CD4-positive, alpha-beta T cell treated with Interleukin-21 for 1 hour (primary cell): ENCODE measurements at places on chromosomes 16 and 17.

- peak; percentile 19 for DNase-seq
Measured at GRCh38 chr17:35588196-35588920, 1.2 kb downstream of the AP2B1 start.

DNA sequence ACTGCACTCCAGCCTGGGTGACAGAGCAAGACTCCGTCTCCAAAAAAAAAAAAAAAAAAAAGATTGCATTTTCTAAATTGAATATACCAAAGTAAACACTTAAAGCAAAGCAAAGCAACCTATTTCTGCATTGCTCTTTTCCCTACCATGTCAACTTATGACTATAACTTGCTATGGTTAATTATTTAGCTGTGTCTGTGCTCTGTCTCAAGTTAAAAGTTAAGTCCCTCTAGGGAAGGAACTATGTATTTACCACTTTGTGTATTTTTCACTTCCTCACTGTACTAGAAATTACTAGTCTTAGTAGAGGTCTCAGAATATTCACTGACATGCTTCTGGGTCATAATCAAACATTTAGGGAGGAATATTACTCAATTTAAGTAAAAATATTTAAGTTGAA lies 711.7 kb upstream of the SOX9 start:
- no peak for DNase-seq

DNA sequence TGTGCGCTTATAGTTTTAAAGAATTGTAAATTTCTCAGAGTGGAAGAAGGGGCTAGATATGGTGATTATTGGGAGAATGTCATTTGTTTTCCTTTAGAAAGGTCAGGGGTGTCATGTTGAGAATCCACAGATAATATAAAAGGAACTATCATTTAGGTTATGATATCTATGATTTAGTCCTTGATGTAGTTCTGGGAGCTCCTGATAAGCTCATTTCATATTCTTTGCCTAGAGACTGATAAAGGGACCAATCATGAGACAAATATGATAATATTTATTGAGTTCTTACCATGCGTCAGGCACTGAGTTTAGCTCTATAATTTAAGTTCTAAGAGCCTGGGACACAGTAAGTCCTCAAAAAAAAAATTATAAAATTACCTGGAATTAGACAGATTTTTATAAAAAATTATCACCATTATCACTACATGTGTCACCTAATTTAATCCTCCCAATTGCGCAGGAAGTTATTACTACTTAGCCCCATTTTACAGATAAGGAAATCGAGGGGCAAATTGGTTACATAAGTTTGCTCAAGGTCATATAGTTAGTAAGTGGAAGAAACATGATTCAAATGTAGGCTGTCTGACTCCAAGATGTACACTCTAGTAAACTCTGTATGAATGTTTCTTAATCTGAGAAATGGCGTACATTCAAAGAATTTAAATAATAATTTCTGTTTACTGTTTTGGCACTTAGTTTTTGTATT lies 2.5 kb downstream of the AATF start:
- no peak for DNase-seq

DNA sequence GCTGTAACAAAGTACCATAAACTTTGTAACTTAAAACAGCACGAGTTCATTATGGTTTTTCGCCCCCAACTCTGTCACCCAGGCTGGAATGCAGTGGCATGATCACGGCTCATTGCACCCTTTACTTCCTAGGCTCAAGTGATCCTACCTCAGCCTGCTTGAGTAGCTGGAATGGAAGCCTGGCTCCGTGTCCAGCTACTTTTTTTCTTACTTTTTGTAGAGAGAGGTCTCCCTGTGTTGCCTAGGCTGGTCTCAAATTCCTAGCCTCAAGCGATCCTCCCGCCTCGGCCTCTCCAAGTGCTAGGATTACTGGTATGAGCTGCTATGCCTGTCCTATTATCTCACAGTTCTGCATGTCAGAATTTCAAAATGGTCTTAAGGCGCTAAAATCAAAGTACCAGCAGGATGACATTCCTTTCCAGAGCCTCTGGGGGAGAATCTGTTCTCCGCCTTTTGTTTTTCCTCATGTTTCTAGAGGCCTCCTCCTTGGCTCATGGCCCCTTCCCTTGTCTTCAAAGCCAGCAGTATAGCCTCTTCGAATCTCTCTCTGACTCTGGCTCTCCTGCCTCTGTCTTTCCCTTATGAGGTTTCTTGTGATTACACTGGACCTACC lies 10.1 kb upstream of the PRM1 start:
- DNase-seq = no peak

- no peak for DNase-seq
Measured at GRCh38 chr16:88508868-88509748, 56.0 kb downstream of the ZFPM1 start.

DNA sequence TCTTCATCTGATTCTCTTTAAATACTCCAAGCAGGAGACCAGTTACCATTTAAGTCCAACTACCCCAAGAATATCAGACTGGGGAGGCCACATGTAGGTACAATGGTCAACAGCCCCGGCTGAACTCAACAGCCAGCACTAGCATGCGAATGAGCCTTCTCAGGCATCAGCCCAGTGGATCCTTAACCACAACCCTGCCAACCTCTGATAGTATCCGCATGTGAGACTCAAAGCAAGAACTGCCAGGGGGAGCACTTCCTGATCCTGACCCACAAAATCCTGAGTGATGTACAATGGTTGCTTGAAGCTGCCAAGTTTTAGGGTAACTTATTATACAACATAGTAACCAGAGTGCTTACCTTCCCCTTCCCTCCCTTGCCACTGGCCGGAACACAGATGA lies 4.0 kb downstream of the PYY start:
- DNase-seq = no peak

DNA sequence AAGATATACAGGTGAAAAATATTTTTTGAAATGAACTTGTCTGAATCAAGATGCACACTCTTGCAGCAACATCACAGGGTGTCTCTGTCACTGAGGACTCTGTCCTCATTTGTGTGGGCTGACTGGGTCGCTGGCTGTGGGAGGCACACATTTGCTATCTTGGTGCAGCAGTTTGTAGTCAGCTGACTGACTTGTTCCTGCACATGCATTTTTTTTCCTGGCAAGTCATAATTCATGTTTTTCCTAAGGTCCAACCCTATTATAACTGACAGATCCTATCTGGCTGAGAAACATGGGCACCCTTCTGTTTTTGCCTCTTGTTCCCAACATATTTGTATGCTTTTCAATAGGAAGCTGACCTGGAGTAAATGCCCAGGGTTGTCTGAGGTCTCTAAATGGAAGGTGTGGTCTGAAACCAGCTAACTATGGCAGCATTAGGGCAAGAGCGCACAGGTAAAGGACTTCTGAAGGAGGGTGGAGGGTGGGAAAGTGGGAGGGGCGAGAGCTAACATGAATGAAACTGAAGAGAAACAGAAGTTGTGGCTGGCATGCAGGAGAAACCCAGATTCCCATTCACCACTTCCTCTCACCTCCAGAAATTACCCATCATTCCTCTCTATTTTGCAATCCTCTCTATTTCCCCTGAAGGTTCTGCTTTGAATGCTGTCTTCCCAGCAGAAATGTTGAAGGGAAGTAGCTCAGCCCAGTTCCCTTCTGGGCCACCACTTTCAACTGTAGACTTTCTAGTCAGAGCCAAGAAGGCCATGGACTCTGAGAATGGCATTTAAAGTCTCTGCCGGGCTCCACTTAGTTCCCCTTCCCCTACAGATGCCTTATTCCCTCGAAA lies 166.1 kb downstream of the PRKCA start:
- peak; percentile 1 for DNase-seq

GRCh38 chr16:66528294-66528693 lies 21.6 kb downstream of the TK2 start:
- DNase-seq = no peak

GRCh38 chr17:35866341-35866950 lies 2.2 kb downstream of the HEATR9 start:
- no peak for DNase-seq

DNA sequence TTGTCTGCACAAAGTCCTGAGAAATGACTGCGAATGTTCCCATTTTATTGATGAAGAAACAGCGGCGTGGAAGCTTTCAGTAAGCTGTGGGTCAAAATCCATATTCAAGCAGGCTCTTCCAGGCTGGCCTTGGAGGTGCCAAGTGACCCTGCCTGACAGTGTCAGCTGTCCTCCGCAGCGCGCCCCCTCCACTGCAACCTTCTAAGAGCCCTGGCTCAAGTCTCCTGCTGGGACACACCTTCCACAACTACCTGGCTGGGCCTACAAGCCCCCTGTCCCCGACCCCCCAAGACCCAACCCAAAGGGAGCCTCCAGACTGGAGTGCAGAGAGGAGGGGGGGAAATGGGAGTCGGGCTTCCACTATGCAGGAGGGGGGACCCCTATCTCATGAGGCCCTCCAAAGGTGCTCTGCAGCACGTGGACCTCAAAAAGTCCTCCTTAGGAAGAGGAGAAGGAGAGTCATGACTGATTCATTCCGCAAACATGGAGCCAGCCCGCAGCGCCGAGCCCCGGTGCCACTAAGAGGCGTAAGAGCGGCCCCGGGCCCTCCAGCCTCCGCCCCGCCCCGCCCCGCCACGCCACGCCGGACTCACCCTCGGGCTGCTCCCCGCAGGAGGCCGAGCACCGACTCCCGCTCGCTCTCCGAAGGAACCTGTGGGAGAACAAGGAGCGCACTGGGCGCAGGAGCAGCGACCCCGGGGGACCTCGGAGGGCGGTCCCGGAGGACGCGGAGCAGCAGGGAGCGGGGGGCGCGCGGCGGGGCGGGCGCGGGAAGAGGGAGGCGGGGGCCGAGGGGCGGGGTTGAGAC lies 574 bp downstream of the MPP3 start:
- peak; percentile 4 for DNase-seq

DNA sequence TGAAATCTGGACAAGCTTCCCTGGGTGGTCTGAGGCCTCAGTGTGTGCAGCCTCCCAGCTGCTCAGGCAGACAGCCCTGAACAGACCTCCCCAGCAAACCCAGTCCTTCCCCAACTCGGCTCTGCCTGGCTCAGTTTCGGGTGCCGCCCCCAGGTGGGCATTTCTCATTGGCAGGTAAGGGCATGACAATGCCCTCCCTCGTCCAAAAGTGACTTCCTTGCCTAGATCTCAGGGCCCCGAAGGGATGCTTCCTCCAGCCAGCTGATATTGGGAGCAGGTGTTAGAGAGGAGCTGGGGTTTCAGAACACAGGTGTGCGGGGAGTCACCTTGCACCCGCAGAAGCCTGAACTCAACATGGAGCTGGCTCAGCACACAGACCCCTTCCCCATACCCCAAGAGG lies 3.8 kb upstream of the PPL start:
- DNase-seq = no peak

DNA sequence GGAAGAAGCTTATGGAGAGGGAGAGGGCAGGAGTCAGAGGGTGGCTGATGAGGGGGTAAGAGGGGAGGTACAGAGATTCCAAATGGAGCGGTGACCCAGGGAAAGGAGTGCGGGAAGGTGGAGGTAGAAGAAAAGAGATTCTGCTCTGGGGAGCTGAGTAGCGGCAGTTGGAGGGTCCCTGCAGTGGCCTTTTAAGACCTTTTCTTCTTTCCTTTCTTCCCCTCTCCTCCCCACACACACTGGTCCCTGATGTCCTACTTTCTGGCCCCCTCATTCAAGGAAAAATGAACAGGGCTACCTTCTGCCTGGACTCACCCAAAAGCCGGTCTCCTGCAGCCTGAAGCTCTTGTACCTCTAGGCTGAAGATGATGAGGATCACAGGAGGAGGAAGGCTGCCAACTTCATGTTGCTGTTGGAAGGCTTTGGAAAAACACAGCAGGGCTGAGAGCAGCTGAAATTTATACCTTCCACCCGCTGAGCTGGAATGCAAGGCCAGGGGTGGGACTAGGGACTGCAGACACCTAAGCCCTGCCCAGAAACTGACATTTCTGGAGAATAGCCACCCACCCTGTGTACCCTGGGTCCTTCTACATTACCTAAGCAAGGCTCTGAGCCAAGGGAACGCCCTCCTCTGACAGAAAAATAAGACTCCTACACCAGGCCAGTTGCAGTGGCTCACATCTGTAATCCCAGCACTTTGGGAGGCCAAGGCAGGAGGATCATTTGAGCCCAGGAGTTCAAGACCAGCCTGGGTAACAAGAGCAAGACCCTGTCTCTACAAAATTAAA lies 9.4 kb upstream of the HEATR6 start:
- no peak for DNase-seq

GRCh38 chr16:68535331-68535730 lies 3.8 kb upstream of the ZFP90 start:
- no peak for DNase-seq

DNA sequence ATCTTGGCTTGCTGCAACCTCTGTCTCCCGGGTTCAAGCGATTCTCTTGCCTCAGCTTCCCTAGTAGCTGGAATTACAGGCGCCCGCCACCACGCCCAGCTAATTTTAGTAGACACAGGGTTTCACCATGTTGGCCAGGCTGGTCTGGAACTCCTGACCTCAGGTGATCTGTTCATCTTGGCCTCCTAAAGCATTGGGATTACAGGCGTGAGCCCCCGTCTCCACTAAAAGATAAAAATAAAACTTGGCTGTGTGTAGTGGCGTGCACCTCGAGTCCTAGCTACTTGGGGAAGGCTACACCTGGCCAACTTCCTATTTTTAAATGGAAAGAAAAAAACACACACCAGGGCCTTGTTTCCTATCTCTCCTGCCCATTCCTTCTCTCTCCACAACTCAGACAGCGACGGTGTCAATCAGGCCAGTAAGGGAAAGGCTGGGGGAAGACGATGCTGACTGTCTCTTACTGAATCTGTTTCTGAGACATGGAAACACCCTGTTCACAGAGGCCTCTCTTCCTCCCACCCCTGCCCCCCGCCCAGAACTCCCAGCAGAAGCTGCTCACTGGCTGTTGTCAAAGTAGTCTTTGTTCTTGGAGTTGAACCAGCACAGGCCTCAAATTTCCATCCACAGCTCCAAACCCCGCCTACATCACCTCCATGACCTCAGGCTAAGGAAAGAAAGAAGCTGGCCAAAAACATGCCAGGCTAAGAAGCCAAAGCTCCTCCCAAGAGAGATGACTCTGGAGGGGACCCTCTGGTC lies 96.6 kb downstream of the NXN start:
- no peak for DNase-seq

DNA sequence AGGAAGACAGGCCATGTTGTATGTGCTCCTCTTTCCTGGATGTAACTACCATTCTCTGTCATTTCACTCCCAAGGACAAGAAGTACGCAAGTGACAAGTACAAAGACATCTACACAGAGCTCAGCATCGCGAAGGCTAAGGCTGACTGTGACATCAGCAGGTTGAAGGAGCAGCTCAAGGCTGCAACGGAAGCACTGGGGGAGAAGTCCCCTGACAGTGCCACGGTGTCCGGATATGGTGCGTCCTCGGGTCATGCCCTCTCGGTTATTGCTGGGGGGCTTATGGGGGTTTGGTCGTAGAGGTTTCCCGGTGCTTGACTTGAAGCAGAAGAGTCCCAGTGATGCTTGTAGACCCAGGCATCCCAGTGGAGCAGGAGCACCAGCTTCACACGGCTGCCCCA lies 29.0 kb downstream of the PLD6 start:
- peak; percentile 27 for DNase-seq

- DNase-seq = no peak
Measured at GRCh38 chr17:47837401-47838039, 3.6 kb downstream of the SCRN2 start.

- DNase-seq = no peak
Measured at GRCh38 chr17:1860978-1861377, 31.2 kb downstream of the RPA1 start.

- DNase-seq = no peak
Measured at GRCh38 chr16:8548166-8548565, 42.1 kb downstream of the TMEM114 start.

- DNase-seq = no peak
Measured at GRCh38 chr17:82844796-82845162, 5.0 kb upstream of the ZNF750 start.
